ENCODE measurements at places on chromosomes 12 and 14.

- DNase-seq = no peak
Measured at GRCh38 chr14:80615831-80616230, 325.7 kb downstream of the CEP128 start.

DNA sequence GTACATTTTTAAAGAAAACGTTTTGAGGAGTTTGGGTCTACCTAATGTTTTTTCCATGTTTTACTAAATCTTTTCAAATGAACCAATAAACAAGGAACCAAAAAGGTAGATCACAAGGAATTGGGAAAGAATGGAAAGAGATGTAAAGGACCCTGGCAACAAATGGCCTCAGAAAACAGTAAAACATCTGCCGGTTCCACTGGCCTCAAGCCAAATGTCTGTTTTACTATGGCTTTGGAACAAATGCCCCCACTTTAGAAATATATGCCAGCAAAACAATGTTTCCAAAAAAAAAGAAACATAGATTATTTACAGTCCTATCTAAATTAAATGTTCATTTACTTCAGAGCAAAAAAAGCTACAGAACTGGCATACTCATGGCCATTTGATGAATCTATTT is 3.0 kb downstream of the TRMT5 start:
- no peak for DNase-seq

DNA sequence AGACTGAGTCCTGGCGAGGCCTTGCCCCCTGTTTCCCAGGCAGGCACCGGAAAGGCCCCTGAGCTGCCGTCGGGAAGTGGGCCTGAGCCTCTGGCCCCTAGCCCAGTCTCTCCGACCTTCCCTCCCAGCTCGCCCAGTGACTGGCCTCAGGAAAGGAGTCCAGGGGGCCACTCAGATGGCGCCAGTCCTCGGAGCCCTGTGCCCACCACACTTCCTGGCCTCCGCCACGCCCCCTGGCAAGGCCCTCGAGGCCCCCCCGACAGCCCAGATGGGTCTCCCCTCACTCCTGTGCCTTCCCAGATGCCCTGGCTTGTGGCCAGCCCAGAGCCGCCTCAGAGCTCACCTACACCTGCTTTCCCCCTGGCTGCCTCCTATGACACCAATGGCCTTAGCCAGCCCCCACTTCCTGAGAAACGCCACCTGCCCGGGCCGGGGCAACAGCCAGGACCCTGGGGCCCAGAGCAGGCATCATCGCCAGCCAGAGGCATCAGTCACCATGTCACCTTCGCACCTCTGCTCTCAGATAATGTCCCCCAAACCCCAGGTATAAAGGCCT is 10.9 kb downstream of the TNS2 start:
- no peak for DNase-seq

DNA sequence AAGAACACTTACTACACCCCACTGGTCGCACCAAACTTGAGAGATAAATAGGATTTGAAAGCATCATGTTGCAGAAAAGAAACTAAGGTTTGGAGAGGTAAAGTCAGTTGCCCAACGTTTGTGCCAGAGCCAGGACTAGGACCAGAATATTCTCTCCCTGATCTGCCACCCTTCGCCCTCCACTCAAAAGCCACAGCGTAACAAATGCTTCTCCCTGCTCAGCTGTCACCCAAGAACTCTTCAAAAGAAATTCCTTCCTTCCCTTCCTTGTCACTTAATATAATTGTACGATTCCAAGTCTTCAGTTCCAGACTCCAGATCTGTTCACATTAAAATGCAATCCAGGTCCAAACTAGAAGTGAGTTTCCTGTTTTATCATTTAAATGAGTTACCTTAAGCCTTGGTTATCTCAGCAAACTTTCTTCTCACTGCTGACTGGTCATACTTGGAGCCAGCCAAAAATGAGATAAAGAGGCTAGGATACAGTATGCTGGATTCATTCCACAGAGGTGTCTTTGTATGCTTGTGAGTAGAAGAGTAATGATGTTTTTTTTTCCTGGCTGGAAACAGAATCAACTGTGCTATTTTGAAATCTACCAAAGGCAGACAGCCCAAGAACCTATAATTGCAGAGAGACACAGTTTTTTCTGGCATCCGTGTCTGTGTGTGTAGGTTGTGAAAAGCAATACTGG is 12.8 kb upstream of the PPFIBP1 start:
- no peak for DNase-seq

DNA sequence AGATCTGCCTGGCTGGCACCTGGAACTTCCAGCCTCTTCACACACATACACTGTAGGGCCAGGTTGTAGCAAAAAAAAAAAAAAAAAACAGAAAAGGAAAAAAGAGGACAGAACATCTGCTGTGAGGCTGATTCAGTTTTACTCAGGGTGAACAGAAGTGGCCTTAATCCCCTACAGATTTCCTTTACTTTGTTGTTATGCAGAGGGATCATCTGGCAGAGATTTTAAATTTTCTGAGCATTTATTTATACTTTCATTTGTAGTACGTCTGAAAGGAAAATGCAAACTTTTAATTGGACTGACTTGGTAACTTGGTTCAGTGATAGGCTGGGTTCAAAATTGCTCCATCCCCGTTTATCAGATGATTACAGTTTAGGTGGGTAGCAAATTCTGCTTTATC is 50.8 kb upstream of the PRICKLE1 start:
- DNase-seq = peak; percentile 4

DNA sequence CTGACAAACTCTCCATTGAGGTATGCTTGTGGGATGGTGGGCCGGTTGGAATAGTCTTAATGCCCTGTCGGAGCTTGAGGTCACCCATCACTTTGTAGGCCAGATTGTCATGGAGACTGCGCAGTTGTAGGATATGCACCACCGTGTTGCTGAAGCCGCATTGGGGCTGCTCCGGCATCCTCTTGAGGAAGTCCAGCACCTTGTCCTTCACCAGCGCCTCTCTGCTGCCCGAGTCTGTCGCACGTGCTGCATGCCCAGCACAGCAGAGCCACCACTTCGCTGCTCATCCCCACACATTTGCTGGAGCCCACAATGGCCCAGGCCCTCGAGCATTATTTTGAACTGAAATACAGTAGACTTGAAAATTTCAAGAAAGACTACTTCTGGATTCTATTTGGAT is 61.8 kb downstream of the FBXO33 start:
- DNase-seq = no peak

DNA sequence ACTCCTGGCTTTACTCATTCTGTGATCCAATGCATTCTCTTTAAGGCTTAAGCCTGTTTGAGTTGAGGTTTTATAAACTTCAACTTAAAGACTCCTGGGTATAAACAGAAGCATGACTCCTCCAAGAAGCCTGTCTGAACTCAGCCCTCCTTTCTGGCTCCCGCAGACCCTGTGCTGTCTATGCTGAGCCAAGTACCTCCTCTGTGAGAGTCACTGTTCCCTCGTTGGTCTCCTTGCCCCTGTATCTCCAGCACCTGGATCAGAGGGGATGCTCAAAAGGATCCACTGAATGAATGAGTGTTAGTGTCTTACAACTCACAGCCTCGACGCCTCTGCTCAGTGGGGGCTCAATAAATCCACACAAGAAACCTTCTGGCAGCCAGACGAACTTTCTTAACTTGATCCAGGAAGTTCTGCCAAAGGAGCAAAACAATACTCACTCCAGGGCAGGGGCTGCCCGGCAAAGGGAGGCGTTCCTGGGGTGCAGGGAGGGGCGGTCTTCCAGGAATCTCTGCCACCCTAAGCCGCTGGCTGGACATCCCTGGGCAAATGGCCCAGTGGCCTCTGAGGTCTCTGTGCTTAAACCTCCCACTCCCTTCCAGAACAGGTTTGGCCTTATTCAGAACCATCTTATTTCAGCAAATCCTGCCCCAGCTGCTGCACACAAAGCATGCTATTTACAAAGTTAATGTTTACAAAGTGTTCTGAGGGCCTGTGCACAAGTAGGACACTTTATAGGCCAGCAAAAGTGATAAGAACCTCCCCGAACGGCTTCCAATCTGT is 32.9 kb downstream of the MAP1LC3B2 start:
- DNase-seq = no peak

- no peak for DNase-seq
Measured at GRCh38 chr14:32657081-32657480, 281.6 kb upstream of the NPAS3 start.

- DNase-seq = no peak
Measured at GRCh38 chr14:86357876-86358275, 827.9 kb downstream of the FLRT2 start.

- no peak for DNase-seq
Measured at GRCh38 chr12:51036279-51036678, 10.1 kb upstream of the SLC11A2 start.

- DNase-seq = no peak
Measured at GRCh38 chr12:3491938-3492792, 1.2 kb downstream of the PRMT8 start.

DNA sequence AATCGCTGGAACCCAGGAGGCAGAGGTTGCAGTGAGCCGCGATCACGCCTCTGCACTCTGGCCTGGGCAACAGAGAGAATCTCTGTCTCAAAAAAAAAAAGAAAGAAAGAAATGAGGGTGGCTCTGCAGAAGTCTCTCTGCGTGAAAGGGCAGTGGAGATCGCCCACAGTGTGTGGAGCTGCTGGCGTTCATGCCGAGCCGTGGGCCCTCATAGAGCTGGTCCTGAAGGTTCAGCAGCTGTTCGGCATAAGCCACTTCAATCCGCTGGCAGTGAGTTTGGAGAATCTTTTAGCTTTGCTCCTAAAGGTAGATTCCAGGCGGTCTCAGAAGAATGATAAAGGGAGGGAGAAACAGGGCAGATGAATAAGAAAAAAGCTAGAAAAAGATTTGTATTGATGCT is 36.7 kb upstream of the ATP2A2 start:
- DNase-seq = no peak

- DNase-seq = no peak
Measured at GRCh38 chr14:70780396-70781075, 28.8 kb downstream of the MAP3K9 start.

DNA sequence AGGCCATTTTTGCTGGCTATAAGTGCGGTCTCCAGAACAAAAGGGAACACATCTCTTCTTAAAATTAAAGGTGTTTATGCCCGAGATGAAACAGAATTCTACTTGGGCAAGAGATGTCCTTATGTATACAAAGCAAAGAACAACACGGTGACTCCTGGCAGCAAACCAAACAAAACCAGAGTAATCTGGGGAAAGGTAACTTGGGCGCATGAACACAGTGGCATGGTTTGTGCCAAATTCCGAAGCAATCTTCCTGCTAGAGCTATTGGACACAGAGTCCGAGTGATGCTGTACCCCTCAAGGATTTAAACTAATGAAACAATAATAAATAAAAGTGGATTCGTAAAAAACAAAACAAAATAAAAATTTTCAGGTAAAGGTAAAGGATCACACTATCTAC is 33.4 kb downstream of the PKP2 start:
- DNase-seq = no peak

All from DMS 273 treated with DMSO at 0.1 percent for 48 hours (cell line).